Type B pancreatic cell (in vitro differentiated cells): ENCODE measurements at places on chromosomes 13 and 19.

DNA sequence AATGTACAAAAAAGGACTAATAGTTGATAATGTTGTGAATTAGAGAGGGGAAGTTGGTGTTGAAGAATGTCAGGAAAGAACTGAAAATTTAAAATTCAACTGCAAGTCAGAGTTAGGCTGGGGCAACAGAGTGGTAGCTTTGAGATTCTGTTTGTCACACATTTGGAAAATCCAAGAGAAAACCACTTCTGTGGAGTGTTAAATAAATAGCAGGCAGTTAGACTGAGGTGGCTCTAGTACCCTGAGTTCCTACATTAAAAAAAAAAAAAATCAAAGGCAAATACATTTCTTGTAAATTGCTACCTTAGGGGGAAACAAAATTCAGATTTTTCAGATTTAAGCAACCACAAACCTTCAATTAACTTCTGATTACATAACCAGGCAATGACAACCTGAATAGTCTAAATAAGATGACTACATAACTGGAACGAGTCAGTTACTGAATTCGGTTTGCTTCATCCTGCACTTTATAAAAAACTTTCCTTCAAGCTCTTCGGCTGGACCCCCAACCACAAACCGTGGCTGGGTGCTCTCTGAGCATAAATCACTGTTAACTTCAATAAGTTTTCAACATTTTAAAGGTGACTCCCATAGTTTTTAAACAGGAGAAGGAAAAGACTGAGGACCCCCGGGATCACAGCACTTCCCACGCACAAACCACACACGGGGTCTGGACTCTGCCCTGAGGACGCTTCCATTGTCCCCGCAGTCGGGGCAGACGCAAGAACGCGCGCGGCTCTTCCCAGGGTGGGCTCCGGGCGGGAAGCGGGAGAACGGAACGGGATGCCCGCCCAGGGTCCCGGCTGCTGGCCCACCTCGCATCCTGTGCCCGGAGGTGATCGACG, 725 bp downstream of the ZNF682 start:
- H3K4me1 ChIP-seq, result peaks cover 10% of the 10 kb centered on the region
- DNase-seq, result no peak
- peak overlapping the region; percentile 97 for H3K4me3 ChIP-seq
- no peaks in the 10 kb centered on the region for H3K27me3 ChIP-seq
- H3K36me3 ChIP-seq, result peaks cover 17% of the 10 kb centered on the region
- peak overlapping the region; percentile 94 for H3K27ac ChIP-seq

- H3K36me3 ChIP-seq, result no peaks in the 10 kb centered on the region
- no peak for DNase-seq
- H3K27ac ChIP-seq, result no peak overlapping the region
- peaks cover under 1% of the 10 kb centered on the region for H3K4me1 ChIP-seq
- H3K4me3 ChIP-seq, result peak overlapping the region; percentile 27
- H3K27me3 ChIP-seq, result peaks cover 23% of the 10 kb centered on the region
These were observed 953 bp downstream of the RLN3 start for GRCh38 chr19:14028901-14029300.

DNA sequence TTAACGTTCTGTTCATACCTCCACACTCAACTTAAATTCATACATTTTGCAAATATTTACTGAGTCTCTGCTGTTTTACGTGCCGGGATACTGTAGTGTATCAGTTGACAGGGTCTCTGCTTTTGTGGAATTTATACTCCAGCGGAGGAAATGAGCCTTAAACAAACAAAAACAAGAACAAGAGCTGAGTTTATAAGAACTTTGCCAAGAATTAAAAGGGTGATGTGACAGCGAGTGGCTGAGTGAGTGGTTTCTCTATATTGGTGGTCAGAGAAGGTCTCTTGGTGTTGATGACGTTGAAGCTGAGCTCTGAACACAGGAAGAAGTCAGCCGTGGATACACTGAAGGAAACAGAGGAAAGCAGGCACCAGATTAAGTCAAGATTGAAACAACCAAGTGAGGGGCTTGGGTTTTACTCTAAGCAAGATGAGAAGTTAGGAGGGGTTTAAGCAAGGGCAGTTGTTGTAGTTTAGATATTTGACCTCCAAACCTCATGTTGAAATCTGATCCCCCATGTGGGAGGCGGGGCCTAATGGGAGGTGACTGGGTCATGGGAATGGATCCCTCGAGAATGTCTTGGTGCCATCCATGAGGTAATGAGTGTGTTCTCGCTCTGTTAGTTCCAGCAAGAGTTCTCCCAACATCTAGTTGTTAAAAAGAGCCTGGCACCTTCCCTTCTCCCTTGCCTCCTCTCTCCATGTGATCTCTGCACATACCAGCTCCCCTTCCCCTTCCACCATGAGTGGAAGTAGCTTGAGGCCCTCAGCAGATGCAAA, 248.3 kb downstream of the DCLK1 start:
- peaks cover 25% of the 10 kb centered on the region for H3K4me1 ChIP-seq
- peaks cover 3% of the 10 kb centered on the region for H3K27me3 ChIP-seq
- H3K27ac ChIP-seq, result no peak overlapping the region
- peaks cover 3% of the 10 kb centered on the region for H3K36me3 ChIP-seq

DNA sequence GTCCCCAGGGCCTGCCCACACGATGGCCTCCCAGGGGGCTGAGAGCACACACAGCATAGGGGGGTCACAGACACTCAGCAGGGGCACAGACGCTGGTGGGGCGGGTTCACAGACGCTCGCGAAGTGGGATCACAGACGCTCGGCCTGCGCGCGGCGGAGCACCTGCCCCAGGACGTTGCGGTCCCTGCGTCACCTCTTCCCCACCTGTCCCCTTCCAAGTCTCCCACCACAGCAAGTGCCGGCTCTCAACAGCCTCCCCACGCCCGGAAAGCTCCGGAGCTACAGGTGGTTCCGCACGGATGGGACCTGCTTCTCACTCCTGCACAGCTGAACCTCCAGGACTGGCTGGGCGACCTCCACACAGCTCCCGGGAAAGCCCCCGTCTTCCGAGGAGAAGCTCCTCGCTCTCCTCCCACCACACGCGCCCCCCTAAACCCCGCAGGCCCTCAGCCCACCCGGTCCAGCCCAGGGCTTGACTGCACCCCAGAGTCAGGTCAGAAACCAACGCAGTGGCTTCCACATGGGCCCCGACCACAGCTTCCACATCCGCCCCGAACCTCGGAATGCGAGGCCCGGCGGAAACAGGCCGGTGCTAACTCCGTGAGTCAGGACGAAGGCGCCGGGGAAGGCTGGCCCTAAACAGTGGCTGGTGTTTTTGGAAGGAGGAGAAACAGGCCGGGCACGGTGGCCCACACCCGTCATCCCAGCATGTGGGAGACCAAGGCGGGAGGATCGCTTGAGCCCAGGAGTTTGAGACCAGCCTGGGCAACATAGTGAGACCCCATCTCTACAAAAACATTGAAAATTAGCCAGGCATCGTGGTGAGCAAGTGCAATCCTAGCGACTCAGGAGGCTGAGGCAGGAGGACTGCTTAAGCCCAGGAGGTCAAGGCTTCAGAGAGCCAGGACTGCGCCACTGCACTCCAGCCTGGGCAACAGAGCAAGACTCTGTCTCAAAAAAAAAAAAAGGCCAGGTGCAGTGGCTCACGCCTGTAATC, 16.5 kb downstream of the BTBD2 start:
- DNase-seq, result no peak
- H3K4me1 ChIP-seq, result peaks cover 4% of the 10 kb centered on the region
- no peak overlapping the region for H3K27ac ChIP-seq
- no peaks in the 10 kb centered on the region for H3K27me3 ChIP-seq
- H3K36me3 ChIP-seq, result peaks cover 30% of the 10 kb centered on the region
- no peak overlapping the region for H3K4me3 ChIP-seq

- peak overlapping the region; percentile 93 for H3K27ac ChIP-seq
- H3K36me3 ChIP-seq, result no peaks in the 10 kb centered on the region
- DNase-seq, result no peak
- H3K27me3 ChIP-seq, result no peaks in the 10 kb centered on the region
- H3K4me3 ChIP-seq, result peak overlapping the region; percentile 96
These were observed 1.0 kb downstream of the GPR108 start for GRCh38 chr19:6736169-6736916.

GRCh38 chr13:64810750-64811149, 2419.4 kb downstream of the PCDH9 start:
- H3K4me1 ChIP-seq, result no peaks in the 10 kb centered on the region
- H3K4me3 ChIP-seq, result no peak overlapping the region
- no peak for DNase-seq

DNA sequence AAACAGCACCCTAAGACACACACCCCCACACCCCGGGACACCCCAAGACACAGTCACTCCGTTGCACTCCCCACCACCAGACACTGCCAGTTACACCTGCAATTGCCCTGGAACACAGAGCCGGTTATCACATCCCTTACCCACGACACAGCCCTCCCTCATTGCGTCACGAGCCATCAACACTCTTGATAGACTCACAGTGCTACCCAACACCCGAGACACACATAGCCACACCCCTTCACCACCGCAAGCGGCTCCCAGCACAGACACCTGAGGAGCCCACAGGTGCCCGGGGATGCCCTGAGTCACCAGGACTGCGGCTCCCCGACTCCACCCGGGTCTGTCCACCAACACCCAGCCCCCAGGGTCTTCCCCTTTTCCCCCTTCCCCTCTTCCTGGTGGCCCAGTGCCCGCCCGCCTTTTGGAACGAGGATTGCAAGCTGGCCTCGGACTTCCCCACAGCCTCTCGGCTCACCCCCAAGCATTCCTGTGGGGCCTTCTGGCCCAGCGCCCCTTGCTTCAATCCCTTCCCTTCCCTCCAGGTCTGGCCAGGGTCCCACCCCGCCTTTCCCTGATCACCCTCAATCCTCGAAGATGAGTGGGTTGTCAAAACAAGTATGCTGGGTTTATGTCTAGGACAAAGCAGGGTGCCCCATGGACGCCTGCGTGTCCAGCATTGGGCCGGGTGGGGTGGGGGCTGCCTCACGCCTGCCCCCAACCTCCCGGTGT, 1.7 kb upstream of the PTGER1 start:
- DNase-seq, result no peak
- peaks cover 3% of the 10 kb centered on the region for H3K27me3 ChIP-seq
- H3K4me1 ChIP-seq, result peaks cover 17% of the 10 kb centered on the region
- H3K36me3 ChIP-seq, result peaks cover 5% of the 10 kb centered on the region
- H3K4me3 ChIP-seq, result peak overlapping the region; percentile 64

- peaks cover 41% of the 10 kb centered on the region for H3K36me3 ChIP-seq
- H3K4me1 ChIP-seq, result peaks cover 9% of the 10 kb centered on the region
- H3K27ac ChIP-seq, result no peak overlapping the region
These were observed 27.4 kb upstream of the TINCR start for GRCh38 chr19:5595129-5595528.

DNA sequence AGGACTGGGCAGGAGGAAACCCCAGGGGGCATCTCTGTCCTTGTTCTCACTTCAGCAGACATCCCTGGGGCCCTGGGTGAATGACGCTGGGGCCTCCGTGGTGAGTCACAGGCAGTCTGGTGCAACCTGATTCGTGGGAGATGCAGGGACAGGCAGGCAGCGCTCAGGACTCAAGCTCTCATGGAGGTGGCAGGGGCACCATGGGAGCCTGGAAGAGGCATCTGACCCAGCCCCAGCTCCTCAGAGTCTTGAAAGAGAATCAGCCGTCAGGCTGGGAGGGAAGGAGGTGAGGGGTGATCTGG, 14.0 kb upstream of the PTOV1 start:
- no peak overlapping the region for H3K4me3 ChIP-seq
- H3K27me3 ChIP-seq, result no peaks in the 10 kb centered on the region
- peaks cover 4% of the 10 kb centered on the region for H3K4me1 ChIP-seq
- no peak overlapping the region for H3K27ac ChIP-seq
- H3K36me3 ChIP-seq, result peaks cover 30% of the 10 kb centered on the region

- H3K36me3 ChIP-seq, result no peaks in the 10 kb centered on the region
- H3K27ac ChIP-seq, result no peak overlapping the region
- H3K27me3 ChIP-seq, result peaks cover 4% of the 10 kb centered on the region
- DNase-seq, result no peak
- no peak overlapping the region for H3K4me3 ChIP-seq
- H3K4me1 ChIP-seq, result no peaks in the 10 kb centered on the region
These were observed 23.5 kb upstream of the SLC15A1 start for GRCh38 chr13:98775844-98776598.

DNA sequence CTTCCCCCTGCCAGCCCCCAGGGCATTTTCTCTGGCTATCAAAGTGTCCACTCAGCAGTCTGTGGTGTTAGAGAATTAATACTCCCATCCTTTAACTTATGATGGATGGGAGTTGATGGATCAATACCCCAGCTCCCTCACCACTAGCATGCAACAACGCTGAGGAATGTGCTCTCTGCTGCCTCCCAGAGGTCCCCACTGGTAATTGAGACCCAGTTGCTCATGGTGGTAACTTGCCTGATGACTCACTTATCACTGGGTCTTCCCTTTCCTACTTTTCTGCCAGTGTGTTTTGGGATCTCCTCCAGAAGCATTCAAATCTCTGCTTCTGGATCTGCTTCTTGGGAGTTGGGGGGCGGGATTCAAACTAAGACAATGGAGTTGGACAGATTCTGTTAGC, 20.3 kb upstream of the CACNA1A start:
- no peak overlapping the region for H3K27ac ChIP-seq
- DNase-seq, result no peak
- H3K27me3 ChIP-seq, result peaks cover 8% of the 10 kb centered on the region
- no peaks in the 10 kb centered on the region for H3K4me1 ChIP-seq
- no peaks in the 10 kb centered on the region for H3K36me3 ChIP-seq

GRCh38 chr19:34165295-34165738, 7.0 kb upstream of the LSM14A start:
- H3K36me3 ChIP-seq, result no peaks in the 10 kb centered on the region

DNA sequence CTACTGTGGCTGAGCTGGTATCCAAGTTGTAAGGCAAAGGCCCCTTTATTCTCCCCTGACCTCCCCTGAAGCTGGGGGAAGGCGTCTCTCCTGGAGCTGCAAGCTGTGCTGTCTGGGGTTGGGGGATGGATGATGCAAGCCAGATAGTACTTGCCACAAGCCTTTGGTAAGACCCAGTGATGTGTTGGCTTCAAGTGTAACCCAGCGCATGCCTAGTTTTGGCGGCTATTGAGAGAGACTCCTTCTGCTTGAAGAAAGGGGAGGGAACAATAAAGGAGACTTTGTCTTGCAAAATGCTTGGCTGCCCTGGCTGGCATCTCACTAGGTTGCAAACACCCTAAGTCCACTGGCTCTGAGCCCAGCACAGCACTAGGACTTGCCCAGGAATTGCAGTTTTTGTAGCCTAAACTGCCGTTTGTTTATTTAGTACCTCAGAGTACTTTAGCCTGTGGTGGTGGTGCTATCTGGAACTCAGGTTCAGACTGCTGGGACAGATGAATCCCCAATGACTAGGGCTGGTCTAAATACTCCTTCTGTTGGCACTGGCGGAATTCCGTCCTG, 108.2 kb downstream of the TNFSF13B start:
- no peaks in the 10 kb centered on the region for H3K27me3 ChIP-seq
- no peak for DNase-seq
- no peaks in the 10 kb centered on the region for H3K4me1 ChIP-seq
- peaks cover 3% of the 10 kb centered on the region for H3K36me3 ChIP-seq
- no peak overlapping the region for H3K4me3 ChIP-seq

DNA sequence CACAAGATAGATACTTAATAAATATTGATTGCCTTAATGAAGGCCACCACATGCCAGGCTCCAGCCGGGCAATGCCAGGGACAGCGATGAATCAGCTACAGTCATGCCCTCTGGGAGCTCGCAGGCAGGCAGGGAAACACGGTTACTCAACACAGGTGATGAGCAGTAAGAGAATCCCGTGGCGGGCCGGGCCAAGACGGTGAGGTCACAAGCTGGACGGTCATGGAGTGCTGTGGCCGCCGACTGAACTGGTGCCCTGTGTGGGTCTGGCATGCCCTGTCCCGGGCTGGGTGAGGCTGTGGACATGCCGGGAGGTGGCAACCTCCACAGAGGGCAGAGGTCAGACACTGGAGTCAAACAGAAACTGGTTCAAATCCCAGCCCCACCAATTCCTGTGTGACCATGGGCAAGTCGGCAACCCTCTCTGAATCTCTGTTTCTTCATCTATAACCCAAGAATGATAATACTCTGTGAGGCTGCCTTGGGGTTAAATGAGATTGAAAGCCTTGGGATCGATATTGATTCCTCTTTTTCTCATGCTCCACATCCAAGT, 13.2 kb upstream of the PAK4 start:
- no peak overlapping the region for H3K4me3 ChIP-seq
- no peak for DNase-seq
- peaks cover 5% of the 10 kb centered on the region for H3K4me1 ChIP-seq
- H3K27me3 ChIP-seq, result no peaks in the 10 kb centered on the region
- H3K27ac ChIP-seq, result peak overlapping the region; percentile 60
